H9 (cell line): ENCODE measurements at places on chromosomes 3 and 15. TPM values are rescaled to one million over a fixed set of nuclear protein-coding genes. Genes with fewer than 3 reads are reported as not detected.
A peak's percentile ranks its signal among the peaks of the same experiment; 100 is the strongest.

GRCh38 chr3:61669668-61670299 is 108.4 kb downstream of the PTPRG start:
- peaks cover 17% of the 10 kb centered on the region for H3K36me3 ChIP-seq
- peak overlapping the region; percentile 28 for H3K27ac ChIP-seq
- H3K4me1 ChIP-seq: peaks cover 12% of the 10 kb centered on the region
- no peaks in the 10 kb centered on the region for H3K27me3 ChIP-seq

DNA sequence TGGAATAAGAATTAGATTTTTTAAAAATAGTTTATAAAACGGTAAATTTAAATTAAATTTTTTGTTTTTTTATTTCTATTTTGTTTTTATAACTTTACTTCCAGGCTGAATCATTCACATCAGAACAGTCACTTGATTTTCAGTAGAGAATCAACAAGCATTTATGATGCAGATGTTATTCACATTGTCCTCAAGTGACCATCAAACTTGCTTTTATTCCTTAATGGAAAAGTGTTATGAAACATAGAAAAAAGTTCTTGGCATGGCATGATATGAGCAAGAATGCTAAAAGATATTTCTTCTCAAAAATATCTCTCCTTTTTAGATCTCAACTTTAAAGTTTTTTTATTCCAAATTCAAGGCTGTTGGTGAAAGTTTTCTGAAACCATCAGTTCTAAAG is 70.9 kb upstream of the TGFBR2 start:
- H3K36me3 ChIP-seq: peaks cover 3% of the 10 kb centered on the region; the same call in 1 of the 2 replicates
- no peaks in the 10 kb centered on the region for H3K27me3 ChIP-seq
- no peak overlapping the region for H3K27ac ChIP-seq
- DNase-seq: no peak
- H3K4me1 ChIP-seq: no peaks in the 10 kb centered on the region
- no peak overlapping the region for H3K4me3 ChIP-seq

DNA sequence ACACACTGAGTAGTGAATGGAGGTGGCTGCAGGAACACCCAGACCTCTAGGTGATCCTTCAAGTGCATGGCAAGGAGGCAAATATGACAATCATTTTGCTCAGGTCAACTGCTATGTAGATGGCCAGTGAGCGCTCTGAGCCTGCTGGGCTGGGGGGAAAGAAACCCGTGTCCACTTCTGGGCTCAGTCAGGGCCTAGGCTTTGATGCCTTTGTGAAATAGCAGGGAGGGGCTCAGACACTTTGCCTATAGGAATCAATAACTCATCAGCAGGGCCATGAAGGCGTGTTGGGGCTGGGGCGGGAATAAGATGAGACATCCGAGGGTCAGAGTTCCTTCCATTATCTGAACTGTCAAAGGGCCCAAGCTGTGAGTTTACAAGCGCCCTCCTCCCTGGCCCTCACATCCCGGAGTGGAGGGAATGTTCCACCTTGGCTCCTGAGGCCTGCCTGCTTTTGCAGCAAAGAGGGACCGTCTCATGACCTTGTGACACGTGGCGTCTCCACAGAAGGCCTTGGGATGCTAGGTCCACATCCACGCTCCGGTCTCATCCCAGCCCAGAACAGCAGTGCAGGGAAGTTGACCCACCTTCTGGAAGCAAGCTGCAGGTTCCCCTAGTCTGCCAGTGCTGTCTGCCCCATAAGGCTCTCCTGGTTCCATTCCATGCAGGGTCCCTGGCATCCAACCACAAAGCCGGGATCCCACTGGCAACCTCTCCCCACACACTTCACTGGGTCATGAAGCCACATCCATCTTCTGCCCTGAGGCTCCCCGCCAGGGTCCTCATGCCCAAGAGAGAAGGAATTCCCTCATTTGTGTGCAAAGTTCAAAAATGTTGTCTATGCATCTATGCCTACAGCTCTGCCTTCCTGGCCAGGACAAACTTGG is 78.4 kb downstream of the CHSY1 start:
- no peak overlapping the region for H3K27ac ChIP-seq
- no peaks in the 10 kb centered on the region for H3K4me1 ChIP-seq
- H3K36me3 ChIP-seq: peaks cover 29% of the 10 kb centered on the region
- no peak for DNase-seq
- H3K4me3 ChIP-seq: no peak overlapping the region

Gene CHRM5
- total RNA-seq: not detected in 2 replicates

DNA sequence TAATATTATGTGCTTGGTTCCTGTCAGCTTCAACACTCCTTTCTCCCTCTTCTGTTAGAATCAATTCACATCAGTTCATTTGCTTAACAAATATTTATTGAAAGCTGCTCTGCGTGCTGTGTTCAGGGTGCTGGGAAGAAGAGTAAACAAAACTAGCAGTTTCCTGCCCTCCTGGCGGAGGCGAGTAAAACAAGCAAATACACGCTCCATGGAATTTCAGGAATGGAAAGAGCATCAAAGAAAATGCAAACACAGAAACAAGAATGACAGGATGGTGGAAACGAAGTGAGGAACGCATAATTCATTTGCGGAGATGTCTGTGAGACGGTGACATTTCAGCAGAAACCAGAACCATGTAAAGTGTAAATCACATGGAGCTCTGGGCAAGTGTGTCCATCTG is 49.4 kb upstream of the SPTSSB start:
- H3K4me3 ChIP-seq: peak overlapping the region; percentile 54
- no peaks in the 10 kb centered on the region for H3K27me3 ChIP-seq
- DNase-seq: peak; percentile 71
- peaks cover 8% of the 10 kb centered on the region for H3K4me1 ChIP-seq

DNA sequence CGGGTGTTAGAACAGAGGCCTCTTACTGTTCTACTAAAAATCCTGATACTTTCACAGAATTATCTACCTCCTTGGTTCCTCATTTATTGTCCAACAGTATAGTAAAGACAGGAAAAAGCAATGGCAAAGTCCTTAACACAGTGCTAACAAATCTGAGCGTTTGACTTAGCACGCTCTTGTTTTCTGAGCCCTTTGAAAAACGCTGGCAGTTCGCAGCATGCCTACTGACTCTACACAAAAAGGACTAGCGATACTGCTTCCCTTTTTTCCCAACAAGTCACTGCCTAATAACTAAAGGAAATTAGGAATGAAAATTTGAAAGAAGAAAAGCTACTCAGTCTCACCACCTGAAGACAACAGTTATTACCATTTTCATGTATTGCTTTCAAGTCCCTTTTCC is 34.8 kb upstream of the CEMIP start:
- H3K4me3 ChIP-seq: no peak overlapping the region
- no peaks in the 10 kb centered on the region for H3K27me3 ChIP-seq
- no peaks in the 10 kb centered on the region; the same call in none of the 2 replicates for H3K36me3 ChIP-seq
- H3K27ac ChIP-seq: no peak overlapping the region

DNA sequence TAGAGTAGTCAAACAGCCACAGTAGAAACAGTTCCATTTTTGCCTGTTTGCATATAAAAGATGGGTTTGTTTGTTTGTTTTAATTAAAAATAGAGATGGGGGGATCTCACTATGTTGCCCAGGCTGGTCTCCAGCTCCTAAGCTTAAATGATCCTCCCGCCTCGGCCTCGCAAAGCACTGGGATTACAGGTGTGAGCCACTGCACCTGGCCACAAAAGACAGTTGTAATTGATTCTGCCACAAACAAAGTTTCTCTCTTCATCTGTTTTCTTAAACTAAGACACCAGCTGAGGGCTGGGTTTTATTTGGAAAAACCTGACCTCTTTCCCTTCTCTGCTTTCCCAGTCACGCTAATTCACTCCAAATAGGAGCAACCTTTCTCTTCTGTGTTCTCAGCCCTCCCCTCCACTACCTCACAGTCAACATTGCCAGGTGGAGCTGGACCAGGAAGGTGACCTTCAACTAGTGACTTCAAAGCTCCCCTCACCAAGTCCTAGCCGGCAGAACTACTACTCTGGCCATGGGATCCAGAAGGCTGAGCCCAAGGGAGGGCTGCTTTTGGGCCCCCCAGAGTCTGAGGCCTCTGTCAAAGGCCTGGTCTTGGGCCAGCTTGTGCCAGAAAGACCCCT is 1.5 kb upstream of the IDH2 start:
- peaks cover 3% of the 10 kb centered on the region; the same call in 1 of the 2 replicates for H3K27me3 ChIP-seq
- no peak for DNase-seq
- peaks cover 3% of the 10 kb centered on the region; the same call in 1 of the 2 replicates for H3K4me1 ChIP-seq
- no peak overlapping the region for H3K4me3 ChIP-seq
- no peak overlapping the region for H3K27ac ChIP-seq

DNA sequence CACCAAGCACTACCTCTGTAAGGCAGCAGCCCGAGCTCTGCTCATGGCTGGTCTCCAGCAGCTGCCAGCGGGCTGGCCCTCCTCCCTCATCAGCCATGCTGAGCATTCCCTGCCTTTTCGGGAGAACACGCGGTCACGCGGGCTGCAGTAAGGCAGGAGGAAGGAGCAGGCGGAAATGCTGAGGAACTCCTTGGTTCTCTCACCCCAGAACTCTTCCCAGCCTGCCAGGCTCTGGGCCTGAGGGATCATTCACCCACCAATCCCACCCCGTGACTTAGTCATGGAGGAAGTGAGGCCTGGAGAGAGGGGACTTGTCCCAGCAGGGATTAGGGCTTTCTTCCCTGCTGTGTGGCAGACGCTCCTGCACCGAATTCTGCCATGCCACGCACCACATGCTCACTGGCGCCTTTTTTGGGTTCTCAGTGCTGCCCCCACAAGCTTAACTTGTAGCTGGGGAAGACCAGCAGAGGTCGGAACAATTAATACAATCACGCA is 42.9 kb upstream of the RPL32 start:
- no peak overlapping the region for H3K27ac ChIP-seq
- no peak overlapping the region for H3K4me3 ChIP-seq
- H3K27me3 ChIP-seq: peaks cover 2% of the 10 kb centered on the region; the same call in 1 of the 2 replicates

Gene SEMA3F
- 11.9 and 14.3 TPM in 2 replicates for total RNA-seq

Gene CHRD
- 1.8 and 1.9 TPM in 2 replicates for total RNA-seq

DNA sequence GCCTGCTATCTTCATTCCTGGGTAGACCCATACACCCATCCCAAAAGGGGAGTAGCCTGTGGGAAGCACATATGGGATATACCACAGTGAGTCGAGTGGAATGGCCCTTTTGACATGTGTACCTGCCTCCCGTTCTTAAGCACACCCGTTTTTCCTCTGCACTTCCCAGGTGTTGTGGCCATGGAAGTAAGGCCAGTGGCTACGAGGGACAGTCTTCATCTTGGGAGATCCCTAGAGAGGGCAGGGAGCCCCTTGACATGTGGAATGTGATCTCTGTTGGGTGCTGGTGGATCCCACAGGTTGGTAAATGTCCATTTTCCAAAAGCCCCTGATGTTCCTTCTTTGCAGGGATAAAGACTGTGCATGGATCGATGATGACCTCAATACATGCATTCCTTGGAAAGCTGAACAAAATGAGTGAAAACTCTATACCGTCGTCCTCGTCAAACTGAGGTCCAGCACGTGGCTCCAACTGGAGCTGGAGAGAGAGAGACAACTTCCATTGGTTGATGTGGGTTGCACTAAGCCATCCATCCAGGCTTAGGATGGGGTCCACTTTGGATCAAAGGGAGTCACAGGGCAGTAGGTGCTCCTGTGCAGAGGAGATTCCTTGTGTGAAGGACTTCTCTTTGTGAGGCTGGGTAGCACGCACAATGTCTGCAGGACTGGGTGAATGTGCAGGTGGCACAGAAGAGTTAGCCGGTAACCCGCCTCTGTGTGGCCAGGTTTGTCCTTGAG is 136.8 kb downstream of the SNRPN start:
- H3K4me1 ChIP-seq: no peaks in the 10 kb centered on the region
- H3K27ac ChIP-seq: no peak overlapping the region
- H3K27me3 ChIP-seq: no peaks in the 10 kb centered on the region
- H3K4me3 ChIP-seq: no peak overlapping the region
- H3K36me3 ChIP-seq: peaks cover 83% of the 10 kb centered on the region
- DNase-seq: peak; percentile 8

Gene TBCCD1
- total RNA-seq: 7.4 and 8.6 TPM in 2 replicates

Gene CYP8B1
- total RNA-seq: not detected in 2 replicates

DNA sequence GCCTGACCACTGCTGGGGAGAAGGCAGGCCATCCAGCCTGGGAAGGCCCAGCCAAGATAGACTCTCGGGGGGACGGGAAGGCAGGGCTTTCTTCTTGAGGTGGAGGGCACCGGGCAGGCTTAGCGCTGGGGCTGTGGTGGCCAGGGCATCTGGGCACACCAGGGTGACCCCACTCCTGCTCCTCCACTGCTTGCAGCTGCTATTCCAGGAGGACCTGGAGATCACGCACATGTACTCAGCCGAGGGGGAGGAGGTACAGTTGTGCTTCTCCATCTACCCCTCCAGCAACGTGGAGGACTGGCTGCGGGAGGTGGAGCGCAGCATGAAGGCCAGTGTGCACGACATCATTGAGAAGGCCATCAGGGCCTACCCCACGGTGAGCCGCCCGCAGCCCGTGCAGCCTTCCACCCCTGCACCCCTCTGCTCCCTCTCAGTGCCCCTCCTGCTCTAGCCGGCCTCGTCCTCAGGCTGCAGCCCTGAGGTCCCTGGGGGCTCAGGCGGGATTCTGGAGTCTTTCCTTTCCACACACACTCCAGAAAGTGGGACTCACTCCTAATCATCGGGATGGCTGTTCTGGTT is 42.3 kb downstream of the DNAH1 start:
- no peaks in the 10 kb centered on the region for H3K36me3 ChIP-seq
- no peaks in the 10 kb centered on the region for H3K27me3 ChIP-seq
- H3K4me1 ChIP-seq: no peaks in the 10 kb centered on the region
- no peak for DNase-seq
- no peak overlapping the region for H3K27ac ChIP-seq
- no peak overlapping the region for H3K4me3 ChIP-seq

DNA sequence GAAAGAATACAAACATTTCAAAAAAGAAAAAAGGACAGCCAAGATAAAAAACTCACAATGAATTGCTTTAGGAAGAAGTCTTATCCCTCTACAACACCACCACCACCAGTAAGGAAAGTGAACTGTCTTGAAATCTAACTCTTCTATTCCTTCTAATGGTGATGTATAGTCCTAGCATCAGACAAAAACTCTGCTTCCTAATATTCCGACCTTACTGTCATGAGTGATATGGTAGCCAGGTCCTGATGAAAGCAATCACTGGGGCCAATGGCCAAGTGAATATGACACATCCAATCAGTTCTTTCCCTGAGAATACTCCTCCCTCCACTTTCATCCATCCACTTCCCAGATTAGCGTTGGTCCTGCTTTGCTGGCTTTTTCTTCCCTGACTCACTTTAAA is 14.8 kb downstream of the GK5 start:
- no peak overlapping the region for H3K4me3 ChIP-seq
- no peaks in the 10 kb centered on the region for H3K4me1 ChIP-seq
- peaks cover 46% of the 10 kb centered on the region for H3K36me3 ChIP-seq
- no peak overlapping the region for H3K27ac ChIP-seq
- no peak for DNase-seq
- no peaks in the 10 kb centered on the region for H3K27me3 ChIP-seq

DNA sequence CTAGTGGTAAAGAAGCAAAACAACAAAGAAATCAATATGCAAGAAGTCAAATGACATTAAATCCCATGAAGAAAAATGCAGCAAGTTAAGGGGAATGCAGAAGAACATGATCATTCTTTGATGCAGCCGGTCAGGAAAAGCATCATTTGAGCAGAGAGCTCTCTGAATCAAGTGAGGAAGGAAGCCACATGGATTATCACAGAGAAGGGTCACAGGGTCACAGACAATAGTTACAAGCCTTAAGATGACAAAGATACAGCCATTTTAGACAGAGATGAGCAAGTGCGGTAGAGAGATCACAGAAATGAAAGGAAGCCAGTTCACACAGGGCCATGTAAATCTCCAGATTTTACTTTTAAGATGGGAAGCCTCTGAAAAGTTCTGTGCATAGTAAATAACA is 43.9 kb downstream of the UBE3A start:
- H3K4me3 ChIP-seq: no peak overlapping the region
- H3K27me3 ChIP-seq: no peaks in the 10 kb centered on the region
- DNase-seq: no peak
- H3K4me1 ChIP-seq: no peaks in the 10 kb centered on the region; the same call in 1 of the 2 replicates

Gene FBXW12
- total RNA-seq: 0.59 and 0.74 TPM in 2 replicates
